ENCODE measurements at places on chromosomes 5 and 9.

- no peak for DNase-seq
Observed at GRCh38 chr9:78393340-78393739, 96.4 kb downstream of the PSAT1 start.

GRCh38 chr9:20369391-20369790, 252.9 kb downstream of the MLLT3 start:
- DNase-seq, result no peak

DNA sequence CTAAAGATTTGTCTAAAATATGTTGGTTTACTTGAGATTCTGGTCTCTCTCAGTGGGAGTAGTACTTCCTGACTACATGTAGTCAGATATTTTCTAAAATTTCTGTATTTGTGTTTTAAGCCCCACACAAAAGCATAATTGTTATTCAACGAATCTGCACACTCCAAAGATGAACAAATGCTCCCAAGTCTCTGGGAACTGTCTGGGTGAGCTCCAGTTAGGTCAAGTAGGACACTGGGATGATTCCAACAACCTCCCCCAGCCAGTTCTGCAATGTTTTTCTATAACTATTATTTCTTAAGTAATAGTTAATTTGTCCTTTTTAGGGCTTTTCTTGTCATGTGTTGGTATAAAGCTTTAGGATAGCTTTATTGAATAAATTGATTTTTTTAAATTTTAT, 174.6 kb downstream of the FAM174A start:
- no peak for DNase-seq

DNA sequence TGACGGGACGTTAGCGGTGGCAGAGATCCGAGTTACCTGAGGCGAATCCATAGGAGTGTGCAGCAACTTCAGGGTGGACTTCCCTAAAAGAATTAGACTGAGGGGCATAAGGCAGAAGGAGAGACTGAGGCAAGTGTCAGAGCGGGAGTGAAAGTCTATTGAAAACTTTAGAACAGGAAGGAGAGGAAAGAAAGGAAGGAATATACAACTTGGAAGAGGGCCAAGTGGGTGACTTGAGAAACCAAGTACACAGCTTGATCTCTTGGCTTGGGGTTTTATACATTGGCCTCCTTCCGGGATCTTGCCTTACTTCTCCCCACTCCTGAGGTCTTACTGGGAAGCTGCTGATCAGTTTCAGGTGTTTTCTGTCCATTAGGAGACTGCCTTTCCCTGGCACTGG, 84.9 kb downstream of the SNX18 start:
- no peak for DNase-seq

GRCh38 chr5:81817980-81818379, 67.1 kb upstream of the SSBP2 start:
- no peak for DNase-seq

DNA sequence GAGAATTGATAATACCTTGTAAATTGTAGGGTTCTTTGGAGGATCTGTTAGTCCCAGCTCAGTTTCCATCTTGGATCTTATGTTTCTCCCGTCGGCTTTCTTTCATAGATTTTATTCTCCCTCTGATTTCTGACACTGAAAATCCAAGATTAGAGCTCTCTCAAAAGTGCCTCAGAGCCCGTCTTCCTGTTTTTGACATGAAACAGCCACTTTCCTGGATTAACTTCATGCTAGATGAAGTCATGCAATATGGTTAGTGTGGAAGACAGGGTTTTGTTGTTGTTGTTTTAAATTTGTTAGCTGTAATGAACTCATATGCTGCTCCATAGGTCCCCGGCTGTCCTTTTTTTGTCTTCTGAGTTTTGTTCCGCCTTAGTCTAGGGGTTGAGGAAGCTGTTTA, 51.6 kb upstream of the ZFR start:
- DNase-seq, result no peak
